ENCODE measurements at places on chromosomes 1 and 21.
A peak's percentile ranks its signal among the peaks of the same experiment; 100 is the strongest.

DNA sequence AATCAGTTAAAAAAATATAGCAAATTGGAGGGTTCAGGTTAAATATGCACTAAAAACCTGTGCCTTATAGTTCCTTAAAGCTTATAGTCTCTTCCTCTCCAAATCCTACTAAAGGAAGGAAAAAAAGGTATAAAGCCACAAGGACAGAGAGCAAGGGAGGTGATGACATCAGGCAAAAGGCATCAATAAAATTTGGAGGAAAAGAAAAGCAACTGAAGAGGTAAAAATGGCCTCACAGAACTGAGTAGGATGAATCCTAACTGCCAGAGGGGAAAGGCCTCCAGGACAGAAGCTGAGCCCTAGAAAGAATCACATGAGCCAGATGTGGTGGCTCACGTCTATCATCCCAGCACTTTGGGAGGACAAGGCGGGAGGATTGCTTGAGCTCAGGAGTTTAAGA, 8.1 kb downstream of the CCSAP start:
- DNase-seq, result peak; percentile 5

DNA sequence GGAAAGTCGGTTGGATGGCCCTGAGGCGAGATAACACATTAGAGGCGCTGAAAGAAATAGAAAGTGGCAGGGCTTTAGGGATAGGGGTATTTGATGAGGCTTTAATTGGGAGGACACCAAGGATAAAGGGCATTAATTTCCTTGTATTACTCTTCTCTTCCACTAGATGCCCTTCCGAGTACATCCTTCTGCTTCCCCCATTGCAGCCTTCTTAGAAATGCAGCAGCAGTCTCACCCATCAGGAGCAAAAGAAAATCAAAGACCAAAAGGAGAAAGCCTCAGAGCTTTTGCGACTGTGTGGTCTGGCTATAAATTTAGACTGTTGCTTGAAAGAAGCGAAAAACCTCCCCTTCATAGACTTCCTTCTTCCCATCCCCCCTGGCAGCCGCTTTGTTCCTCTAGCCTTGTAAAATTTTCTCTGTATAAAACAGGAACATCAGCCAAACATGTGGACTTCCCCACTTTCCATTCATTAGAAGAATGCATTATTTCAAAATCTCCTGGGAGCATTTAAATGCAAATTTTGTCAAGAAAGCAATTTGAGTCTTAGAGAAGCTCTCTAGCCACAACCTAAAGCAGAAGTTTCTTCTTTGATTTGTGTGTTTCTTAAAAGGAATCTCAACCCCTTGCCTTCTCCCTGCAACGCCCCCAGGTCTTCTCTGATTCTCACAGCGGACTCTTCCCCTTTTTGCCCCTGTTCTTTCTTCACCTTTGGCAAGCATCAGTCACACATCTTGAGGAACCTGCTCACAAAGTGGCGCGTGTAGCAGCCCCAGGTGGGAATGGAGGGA, 76.6 kb downstream of the NDUFS5 start:
- DNase-seq, result peak; percentile 85

DNA sequence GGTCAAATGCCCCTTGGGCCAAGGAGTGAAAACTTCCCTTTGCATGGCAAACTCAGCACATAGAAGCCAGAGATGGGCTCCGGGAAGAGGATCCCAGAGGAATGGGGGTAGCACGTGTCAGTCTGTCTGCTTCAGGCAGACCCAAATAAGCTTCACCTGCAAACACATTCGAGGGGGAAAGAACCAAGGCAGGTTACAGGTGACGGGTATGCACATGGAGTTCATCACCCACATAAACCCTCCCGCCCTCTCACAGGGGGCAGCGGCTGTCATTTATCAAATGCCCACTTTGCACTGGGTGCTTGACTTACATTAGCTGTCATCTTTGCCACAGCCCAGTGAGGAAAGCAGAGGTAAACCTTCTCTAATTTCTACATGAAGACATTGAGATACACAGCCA, 73.0 kb upstream of the TLR5 start:
- no peak for DNase-seq

- peak; percentile 22 for DNase-seq
Observed at GRCh38 chr1:183711741-183712361, 58.7 kb upstream of the APOBEC4 start.

DNA sequence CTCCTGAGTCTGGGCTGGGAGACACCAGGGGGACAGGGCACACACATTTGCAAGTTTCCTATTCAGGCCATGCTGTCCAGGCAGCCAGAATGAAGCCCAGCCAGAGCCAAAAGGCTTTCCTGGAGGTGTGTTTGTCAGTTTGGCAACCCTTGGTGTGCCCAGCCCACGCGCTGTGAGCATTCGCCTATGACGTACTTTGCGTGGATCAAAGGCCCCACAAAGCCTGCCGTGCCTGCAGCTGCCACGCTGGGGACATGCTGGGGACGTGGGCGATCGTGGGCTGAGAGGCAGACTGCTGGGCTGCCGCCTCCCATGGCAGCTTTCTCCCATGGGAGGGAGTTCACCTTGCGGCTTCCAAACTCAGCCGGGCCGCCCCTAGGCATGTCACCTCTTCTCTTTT, 57.5 kb downstream of the CD247 start:
- no peak for DNase-seq

- DNase-seq, result no peak
Observed at GRCh38 chr1:182707122-182707521, 22.7 kb upstream of the RGS8 start.

DNA sequence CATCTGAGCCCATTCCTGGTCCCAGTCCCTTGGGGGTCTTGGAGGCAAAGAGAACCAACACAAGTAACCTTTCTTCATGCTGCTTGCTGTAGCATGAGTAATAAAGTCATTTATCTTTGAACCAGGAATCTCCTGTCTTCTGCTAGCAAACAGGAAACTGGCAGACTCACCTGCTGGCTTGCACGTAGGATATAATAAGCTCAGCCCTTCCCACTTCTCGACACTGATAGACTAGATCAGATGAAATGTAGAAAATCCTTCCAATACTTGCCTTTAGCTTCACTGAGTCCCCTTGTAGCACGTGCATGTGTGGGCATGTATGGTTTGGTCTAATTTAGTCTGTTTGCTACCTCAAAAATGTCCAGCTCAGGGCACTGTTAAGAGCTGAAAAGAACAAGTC, 6.5 kb upstream of the TFF2 start:
- DNase-seq, result no peak

GRCh38 chr1:217024911-217025310, 301.7 kb upstream of the ESRRG start:
- DNase-seq, result no peak

DNA sequence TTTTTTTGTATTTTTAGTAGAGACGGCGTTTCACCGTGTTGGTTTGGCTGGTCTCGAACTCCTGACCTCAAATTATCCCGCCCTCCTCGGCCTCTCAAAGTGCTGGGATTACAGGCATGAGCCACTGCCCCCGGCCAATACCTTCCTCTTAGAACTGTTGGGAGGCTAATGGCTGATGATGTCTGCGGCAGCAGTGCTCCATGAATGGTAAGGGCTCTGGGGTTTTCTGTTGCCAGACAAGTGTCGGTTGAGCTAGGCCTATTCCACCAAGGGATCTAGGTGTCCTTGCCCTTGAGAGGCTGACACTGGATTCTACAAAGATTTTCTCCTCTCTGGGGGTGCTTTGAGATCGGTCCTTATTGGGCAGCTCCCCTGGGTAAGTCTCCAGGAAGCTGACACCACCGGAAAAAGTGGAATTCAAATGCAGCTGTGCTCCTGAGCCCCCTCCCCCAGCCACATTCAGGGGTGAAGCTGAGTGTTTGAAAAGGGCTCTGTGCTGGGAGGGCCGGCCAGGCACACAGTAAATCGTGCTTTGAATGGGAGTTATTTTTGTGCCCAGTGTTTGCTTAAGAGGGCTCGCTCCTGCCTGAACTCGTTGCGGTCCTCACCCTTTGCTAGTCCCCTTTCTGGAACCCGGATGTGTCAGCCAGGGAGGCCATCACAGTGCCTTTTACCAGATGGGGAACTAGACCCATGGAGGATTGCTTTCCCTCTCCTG, 5.2 kb downstream of the SOX13 start:
- no peak for DNase-seq

DNA sequence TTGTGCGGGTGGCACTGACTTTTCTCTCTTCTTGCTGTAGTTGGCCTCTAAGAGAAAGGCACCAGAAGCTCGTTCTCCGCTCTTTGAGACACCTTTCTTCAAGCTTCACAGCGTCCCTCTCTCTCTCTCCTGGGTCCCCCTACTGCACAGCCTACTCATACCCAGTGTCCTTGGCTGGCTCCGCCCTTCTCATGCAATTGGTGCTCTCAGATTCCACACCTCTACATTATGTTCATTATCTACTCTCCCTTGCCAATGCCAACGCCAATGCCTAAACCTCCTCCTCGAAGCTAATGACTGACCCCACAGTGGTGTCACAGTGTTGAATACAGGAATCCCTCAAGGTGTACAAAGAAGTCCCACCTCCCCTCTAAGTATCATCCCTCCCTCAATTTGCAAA, 4.8 kb upstream of the DNAJC28 start:
- no peak for DNase-seq

- peak; percentile 56 for DNase-seq
Observed at GRCh38 chr1:183952101-183952500, 85.4 kb downstream of the COLGALT2 start.

- DNase-seq, result peak; percentile 24
Observed at GRCh38 chr1:183630748-183631147, 4.8 kb downstream of the ARPC5 start.

DNA sequence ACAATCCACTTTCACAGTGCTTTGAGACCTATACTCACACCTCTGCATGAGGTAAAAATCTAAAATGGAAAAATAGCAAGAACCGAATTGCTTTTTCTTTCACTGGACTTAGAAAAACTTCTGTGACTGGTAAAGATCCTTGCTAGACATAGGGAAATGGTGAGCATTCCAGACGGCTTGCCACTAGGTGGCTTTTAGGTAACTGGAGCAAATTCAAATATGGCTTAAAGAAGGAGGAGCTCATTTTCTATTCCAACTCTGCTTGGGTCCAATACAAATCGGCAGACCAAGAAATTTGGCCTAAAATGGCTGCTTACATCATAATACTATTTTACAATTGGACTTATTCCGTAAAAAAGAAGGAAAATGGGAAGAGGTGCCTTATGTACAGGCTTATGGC, 977.9 kb downstream of the ADGRL2 start:
- DNase-seq, result peak; percentile 2

DNA sequence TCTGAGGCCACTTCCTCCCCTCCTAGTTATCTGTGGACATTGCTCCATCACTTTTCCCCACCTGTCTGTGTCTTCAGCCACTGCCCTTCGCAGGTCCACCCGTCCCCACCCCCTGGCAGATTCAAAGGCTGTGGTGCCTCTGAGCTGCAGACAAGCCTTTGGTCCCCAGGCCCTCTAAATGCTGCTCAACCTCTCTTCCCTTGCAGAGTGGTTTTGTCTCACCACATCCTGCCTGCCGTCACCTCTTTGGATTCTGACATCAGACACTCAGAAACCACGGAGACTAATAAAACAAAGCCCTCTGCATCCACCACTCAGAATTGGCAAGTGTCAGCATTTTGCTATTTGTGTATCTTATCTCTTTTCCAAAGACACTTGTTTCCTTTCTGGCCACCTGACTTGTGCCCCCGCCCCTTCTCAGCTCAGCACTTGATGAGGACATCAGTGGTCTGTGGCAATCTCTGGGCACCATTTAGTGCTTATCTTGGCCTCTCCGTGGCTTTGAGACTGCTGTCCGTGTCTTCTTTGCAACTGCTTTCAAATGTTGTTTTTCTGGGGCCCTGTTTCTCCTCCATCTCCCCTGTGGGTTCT, 7.7 kb downstream of the CNIH3 start:
- peak; percentile 97 for DNase-seq

DNA sequence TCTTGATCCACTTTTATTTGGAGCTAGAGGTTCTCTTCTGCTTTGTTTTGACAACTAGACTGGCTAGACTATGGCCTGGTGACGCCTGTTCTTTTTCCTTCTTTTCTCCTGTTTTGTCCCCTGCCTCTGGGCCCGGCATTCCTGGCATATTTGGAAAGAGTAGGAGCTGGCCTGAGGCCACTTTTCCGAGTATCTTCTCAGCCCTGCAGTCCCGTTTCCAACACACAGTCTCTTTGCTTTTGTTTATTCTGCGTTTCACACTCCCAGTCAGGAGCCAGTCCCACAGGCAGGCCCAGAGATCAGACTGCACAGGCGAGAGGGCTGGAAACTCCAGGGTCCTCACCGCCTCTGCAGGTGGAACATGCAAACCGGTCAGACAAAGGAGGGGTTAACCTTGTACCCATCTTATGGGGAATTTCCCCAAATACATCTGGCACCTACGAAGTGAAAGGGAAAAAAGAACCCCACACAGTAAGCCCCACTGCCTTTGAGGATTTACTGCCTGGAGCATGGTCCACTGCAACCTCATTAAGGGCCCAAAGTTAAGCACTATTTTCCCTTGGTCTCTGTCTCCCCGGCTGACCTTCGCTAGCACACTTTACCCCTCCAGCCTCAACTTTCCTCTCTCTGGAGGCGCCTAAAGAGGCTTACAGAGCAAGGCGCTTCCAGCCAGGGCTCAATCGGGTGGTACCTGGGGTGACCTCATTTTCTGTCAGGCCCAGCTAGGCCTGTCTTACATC, 141.1 kb downstream of the TOMM20 start:
- DNase-seq, result peak; percentile 77

DNA sequence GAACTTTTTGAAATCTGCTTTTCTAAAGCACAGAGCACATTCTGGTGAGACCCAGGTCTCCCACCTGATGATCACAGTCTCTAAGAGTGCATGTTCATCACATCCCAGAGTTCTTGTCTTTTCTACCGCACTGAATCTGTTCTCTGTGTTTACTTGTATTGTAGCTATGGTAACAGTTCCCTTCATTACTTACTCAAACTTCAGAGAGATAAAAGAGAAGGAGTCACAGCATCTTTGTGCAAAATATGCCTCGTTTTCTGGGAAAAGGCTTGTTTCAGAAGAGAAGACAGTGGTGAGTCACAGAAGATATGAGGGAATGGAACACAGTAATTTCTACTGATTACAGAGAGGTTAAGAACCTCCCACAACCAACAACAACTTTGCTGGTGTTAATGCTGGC, 580.6 kb downstream of the PLA2G4A start:
- DNase-seq, result peak; percentile 37

GRCh38 chr1:25201006-25201405, 31.3 kb downstream of the SYF2 start:
- DNase-seq, result no peak

DNA sequence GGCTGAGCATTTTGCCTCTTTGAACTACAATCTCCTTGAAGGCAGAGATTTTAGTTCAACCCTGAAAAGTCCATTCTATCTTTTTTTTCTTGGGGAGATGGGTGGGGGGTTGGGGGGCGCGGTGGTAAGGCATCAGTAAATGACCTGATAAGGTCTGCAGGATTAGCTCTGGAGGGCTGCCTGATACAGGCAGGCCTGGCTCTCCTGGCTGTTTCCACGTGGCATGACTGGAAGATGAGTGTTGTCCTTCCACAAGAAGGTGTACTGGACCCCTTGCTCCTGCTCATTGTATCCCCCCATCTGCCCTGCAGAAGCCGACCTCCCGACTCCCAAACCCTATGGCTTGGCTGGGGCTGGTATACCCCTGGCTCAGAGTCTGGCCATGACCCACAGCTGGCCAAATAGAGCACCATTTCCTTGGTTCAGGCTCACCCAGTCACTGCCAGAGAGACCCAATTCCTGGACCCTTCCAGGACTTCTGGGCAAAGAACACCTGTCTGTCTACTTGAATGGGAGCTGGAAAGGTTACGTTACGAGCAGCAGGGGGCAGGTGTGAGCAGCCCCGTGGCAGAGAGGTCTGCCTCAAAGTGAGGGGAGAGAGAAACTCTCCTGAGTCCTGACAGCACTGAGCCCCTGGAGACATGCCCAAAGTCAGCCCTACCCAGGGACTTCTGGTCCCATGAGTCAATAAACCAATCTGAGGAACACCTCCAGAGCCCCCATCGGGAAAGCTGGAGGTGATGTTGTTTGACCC, 17.0 kb downstream of the DHRS3 start:
- DNase-seq, result peak; percentile 47
